NCI-H748 treated with DMSO at 0.1 percent for 48 hours (cell line): ENCODE measurements at places on chromosomes 2 and 18.

GRCh38 chr2:168814939-168815907, 12.8 kb downstream of the NOSTRIN start:
- DNase-seq = no peak

DNA sequence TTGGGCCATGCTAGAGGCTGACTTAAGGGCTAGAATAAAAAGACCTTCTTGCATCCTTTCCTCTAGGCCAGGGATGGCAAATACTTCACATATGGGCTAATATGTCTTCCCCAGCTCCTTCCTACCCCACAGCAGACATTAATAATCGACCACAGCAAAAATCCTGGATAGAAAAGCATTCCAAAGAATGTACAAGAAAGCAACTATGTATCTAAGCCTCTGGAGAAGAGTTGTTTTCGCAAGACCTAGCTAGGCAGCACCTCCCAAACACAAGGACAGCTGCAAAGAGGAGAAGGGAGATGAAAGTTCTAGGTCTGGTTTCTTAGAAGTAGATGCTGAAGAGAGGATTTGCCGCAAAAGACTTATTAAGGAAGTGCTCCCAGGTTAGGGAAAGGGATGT, 372.6 kb downstream of the SLC4A3 start:
- DNase-seq = no peak

GRCh38 chr2:216081012-216081411, 597 bp downstream of the PECR start:
- no peak for DNase-seq

GRCh38 chr2:234300391-234300925, 196.4 kb downstream of the ARL4C start:
- no peak for DNase-seq

- no peak for DNase-seq
Measured at GRCh38 chr2:113300281-113300680, 21.6 kb upstream of the PAX8 start.

DNA sequence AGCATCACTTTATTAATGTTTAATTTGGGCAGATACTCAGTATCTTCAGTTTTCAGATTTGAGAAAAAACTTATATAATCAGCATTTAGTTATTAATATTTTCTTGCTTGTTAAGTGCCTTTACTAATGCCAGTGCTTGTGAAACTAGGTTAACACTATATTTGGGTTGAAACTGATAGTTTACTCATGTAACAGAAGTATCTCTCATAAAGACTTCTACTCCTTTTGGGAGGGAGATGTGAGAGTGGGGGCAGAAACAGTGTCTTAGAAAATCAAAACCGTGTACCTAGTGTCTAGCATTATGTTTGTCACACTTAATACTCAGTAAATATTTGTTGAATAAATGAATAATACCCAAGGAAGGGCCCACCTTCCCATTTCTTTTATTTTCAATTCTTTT, 129.5 kb downstream of the MSTN start:
- no peak for DNase-seq

DNA sequence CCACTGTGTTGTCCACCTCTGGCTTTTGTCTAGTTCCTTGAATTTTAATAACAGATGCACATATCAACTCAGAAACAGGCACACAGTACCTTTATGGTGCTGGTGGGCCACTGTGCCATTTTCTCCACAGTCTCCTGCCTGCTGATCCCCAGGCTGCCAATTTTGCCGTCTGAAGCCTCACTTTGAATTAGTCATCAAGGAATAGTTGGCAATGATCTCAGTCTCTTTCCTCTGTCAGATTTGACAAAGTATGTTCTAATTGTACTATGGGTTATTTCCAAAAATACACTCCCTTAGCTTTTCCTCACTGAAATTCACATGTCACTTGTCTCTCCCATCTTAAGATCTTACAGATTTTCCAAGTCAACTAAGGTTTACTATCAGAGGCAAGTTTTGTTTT, 140.7 kb downstream of the ZNF516 start:
- no peak for DNase-seq

- no peak for DNase-seq
Measured at GRCh38 chr18:2442726-2443275, 128.5 kb downstream of the METTL4 start.

- DNase-seq = no peak
Measured at GRCh38 chr2:136916131-136916530, 150.8 kb downstream of the THSD7B start.

DNA sequence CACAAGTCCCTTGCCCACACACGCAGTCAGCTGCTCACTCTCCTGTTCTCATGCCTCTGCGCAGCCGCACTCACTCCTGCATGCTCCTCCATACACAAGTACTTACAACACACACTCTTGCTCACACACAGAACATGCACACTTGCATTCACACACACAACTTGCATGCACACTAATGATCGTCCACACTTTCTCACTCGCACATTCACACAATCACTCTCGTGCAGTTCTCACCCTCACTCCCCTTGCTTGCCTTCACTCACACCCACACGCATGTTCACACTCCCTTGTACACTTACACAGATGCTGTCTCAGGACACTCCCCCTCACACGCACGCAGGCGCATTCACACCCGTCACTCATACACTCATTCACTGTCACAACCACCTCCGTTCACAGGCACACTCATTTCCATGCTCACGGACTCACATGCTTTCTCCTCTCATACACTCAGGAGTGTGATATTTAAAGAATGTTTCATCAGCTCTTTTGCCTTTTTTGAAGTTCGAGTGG, 36.1 kb upstream of the LYPD6B start:
- no peak for DNase-seq

DNA sequence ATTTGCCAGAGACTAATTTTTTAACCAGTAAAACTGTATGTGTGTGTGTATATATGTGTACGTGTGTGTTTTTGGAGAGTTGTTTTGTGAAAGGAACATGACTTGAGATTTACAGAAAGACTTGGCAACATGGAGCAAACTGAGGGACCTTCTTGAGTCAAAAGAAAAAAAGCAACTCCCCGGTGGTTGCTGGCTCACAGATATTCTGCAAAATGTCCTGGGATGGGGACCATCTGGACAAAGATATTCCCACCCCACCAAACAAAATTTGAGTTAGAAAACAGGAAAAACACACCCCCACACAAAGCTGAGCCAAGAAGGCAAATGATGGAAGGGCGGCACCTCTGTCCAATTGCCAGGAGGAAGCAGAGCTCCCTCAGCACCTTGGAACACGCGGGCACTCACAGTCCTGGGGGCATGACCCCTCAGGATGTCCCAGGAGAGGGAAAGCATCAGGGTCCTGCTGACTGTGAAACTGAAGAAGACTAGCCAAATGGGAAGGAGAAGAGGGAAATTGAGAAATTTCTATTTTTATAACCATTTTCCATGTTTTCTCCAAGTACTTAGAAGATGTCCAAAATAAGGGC, 290.2 kb upstream of the ACVR2A start:
- DNase-seq = no peak

DNA sequence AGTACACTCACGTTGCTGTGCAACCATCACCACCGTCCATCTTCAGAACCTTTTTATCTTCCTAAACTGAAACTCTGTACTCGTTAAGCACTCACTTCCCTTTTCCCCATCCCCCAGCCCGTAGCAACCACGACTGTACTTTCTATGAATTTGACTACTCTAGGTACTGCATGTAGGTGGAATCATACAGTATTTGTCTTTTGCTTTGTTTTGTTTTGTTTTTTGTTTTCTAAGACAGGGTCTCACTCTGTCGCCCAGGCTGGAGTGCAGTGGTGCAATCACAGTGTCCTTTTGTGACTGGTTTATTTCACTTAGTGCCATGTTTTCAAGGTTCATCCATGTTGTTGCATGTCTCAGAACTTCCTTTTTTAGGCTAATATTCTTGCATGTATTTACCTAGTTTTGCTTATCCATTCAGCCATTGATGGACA, 7.0 kb upstream of the TYMS start:
- peak; percentile 14 for DNase-seq

GRCh38 chr2:1306014-1306686, 107.1 kb upstream of the TPO start:
- no peak for DNase-seq

- DNase-seq = no peak
Measured at GRCh38 chr2:11647834-11648600, 22.0 kb downstream of the NTSR2 start.

- DNase-seq = no peak
Measured at GRCh38 chr2:237441605-237442274, 27.8 kb upstream of the COL6A3 start.

- DNase-seq = no peak
Measured at GRCh38 chr2:78408795-78409118, 616.7 kb upstream of the REG3G start.

DNA sequence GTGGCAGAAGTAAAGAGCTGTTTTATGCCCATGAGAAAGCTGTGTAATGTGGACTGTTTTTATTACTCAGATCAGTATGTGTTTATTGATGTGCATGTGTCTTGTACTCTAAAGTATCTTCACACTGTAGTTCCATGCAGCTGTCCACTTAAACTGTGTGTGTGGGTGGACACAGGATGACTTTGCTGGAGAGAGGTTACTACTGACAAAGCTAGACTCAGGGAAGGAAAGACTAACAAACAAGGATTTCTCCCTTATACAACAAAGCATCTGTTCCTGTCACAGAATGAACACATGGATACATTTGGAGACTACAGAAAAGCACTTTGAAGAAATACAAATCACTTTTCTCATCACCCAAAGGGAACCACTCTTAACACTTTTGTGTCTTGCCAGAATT, 10.0 kb downstream of the FHOD3 start:
- DNase-seq = no peak

GRCh38 chr18:78183815-78184214, 795.8 kb upstream of the SALL3 start:
- DNase-seq = no peak

DNA sequence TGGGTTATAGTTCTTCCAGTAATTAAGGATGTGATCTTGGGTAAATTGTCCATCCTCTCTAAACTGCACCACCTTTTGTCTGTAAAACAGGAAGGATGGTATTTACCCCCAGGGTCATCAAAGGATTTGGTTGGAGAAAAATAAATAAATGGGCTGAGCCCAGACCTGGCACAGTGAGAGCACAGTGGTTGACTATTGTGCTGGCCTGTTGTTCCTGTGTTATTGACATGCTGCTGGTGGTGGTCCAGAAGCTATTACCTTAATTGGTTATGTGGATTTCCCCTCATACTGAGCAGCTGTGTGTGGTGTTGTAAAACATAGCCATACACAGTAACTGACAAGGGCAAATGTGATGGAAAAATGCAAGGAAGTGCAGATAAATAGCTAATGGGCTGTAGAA, 746 bp upstream of the IL37 start:
- peak; percentile 59 for DNase-seq

DNA sequence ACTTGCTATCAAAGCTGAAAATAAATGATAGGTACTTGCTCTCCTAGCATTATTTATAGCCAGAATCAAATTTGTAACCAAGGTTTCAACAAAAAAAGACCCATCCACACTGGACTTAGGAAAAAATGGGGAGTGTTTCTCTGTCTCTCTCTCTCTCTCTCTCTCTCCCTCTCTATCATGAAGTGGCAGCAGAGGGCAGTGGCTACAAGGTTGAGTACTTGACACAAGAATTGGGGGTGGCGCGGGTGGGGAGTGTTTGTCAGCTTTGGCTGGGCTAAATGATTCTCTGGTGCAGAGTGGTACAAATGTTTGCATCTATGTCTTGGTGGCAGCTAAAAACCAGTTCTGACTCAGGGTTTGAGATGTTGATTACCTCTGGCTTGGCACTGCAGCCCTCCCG, 85.0 kb downstream of the RBM43 start:
- DNase-seq = no peak

- DNase-seq = no peak
Measured at GRCh38 chr2:133317178-133317577, 251.1 kb downstream of the NCKAP5 start.

GRCh38 chr2:136049991-136050920, 64.8 kb upstream of the DARS1 start:
- DNase-seq = no peak

- DNase-seq = no peak
Measured at GRCh38 chr2:45256173-45256866, 247.1 kb upstream of the SIX2 start.

- DNase-seq = no peak
Measured at GRCh38 chr18:79386547-79386946, 9.2 kb upstream of the NFATC1 start.

DNA sequence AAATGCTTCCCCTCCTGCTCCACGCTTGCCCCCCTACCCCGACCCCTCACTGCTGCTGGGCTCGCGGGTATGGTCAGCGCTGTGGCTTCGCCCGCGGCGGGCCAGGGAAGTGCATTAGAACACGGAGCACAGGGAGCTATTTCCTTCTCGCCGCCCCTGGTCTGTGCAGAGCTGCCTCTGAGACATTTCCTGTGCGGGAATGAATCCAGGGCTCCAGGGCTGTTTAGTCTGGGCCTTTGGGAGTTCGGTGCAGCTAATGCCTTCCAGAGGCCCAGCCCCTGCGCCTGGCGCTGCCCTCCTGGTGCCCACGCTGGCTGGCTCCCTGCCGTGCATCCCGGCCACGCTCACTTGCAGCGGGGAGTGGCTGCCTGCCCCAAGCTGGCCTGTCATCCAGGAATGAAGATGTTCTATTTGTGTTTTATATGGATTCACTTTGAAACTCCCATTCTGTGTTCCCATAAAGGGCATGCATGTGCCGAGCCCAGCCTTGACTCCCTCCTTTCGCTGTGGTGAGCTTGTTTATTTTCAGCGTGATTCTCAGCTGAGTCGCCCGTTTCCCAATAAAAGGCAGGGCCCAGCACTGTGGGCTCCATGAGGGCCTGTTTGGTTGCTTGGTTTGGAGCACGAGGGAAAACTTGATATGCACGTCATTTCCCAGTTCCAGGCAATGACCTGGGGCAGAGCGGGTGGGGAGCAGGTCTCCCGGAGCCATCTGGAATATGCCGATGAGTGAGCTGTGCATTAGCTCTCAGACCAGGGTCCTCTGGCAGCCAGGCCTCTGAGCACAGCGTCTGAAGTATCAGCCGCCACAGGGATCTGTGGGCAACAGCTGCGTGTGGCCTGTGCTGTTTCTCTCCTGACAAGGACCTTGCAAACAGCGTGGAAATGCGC, 42.7 kb downstream of the SH3RF3 start:
- no peak for DNase-seq

DNA sequence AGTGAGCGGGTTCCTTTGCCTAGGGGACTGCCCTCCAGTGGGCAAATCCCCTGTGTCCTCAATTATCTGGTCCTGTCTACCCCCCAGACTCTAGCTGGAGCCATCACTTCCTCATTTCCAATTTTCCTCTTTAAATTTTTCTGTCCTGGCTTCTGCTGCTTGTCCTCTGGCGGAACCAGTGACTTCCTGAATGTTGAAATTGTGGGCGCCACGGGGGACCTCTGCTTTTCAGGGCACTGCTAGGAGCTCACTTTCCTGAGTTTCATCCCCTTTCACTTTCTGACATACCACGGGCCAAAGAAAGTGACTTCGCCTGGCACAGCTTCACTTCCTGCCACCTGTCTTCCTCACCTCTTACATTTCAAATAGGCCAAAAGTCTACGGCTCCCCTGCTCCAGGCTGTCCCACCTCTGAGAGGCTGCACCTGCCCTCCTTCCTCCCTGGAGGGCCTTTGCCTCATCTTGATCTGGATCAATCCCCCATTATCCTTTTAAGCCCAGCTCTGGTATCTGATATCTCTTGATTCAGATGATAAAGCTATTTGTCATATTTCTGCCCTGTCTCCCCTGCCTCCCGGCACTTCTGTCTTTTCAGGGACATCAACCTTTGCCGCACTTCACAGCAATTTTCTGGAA, 1.4 kb upstream of the MARCO start:
- no peak for DNase-seq

GRCh38 chr18:62596145-62597005, 73.5 kb downstream of the ZCCHC2 start:
- no peak for DNase-seq
